ENCODE measurements at places on chromosomes 5 and 9.

DNA sequence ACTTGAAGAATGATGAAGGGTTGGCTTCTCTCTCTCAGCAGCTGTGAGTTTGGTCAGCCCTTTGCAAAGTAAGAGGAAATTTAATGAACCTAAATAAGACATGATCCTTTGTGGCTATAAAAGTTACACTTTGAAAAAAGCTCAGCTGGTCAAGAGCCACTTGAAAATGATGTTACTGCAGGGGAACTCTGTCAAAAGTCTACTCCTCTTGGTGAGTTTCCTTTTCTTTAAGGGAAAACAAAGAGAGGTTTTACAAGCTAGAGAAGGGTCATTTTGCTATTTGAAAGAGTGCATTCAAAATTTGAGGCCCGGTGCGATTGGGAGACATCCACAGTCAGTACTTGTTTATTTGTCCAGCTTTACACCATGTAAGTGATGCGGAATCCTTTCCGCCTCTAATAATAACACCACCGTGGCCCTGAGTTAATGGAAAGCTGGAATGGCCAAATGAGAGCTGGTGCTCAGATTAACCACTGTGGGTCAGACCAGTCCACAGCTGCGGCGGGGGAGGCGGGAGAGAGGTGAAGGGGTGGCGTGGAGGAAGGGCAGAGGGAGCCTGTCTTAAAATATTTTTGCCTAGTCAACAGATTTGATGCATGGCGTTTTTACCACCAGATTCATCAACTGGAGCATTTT, 404.0 kb downstream of the TLE4 start:
- DNase-seq: no peak

DNA sequence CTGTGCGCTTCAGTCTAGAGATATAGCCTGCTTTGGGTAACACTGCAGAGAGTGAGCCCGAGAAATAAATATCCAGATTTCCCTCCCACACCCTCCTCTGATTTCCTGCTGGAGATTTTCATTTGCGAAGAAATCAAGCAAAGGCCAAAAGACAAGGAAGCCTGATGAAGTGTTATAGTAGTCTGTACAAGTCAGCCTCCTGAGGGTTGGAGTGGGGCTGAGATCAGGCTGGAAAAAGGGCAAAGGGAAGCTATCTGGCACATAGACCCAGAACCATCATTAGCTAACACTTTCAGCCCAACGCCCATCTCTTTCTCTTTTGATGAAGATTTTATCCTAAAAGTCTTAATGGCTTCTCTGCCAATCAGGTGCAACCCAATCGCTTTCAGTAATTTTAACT, 154.6 kb upstream of the SLC44A1 start:
- no peak for DNase-seq

DNA sequence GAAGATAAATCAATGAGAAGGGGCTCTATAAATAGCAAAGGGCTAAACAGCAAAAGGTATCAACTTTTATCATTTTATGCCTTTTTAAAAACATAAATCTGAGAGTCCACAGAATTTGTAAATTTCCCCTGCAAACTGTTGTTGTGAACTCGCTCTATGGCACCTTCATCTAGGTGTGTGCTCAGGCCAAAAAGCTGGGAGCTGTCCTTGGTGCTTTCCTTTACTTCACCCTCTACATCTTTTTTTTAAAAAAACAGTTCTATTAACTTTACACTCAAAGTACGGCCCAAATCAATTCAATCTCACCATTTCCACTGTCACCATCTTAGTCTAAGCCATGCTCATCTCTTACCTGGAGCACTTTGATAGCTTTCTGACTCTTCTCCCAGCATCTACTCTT, 108.2 kb upstream of the GPR151 start:
- no peak for DNase-seq

GRCh38 chr5:121429761-121430160, 421.9 kb upstream of the FTMT start:
- no peak for DNase-seq

DNA sequence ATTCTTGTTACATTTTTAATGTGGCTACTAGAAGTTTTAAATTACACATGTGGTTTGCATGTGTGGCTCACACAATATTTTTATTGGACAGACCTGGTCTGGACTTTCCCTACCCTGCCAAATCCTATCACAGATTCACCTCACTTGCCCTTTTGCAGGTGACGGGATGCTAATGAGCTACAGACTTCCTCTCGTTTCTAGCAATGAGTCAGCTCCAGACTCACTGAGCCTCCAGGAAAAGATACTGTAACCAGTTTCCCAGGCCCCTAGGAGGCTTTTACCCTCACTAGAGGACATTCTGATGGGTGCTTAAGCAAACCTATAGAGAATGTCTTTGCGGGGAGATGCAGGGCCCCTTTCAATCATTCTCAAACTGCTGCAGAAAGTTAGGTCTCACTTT, 135.4 kb downstream of the WDR41 start:
- DNase-seq: no peak

GRCh38 chr9:100498592-100498991, 25.6 kb downstream of the TMEFF1 start:
- no peak for DNase-seq

DNA sequence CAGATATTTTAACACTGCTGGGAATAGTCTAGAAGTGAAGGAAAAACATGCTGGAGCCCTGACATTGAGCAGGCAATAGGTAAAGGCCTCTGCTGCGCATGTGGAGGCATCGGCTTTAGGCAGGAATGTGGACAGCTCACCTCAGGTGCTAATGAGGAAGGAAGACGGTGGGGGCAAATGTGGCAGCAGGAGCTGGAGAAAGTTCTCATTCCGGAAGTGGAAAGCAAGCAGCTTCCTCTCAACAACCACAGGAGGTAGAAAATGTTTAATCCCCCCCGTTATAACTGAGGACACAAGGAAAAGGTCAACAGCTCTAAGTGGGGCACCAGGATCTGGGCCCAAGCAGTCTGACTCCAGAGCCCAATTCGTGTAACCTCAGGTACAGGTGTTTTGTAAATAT, 7.6 kb upstream of the RPS14 start:
- DNase-seq: no peak

GRCh38 chr5:115321309-115321708, 24.9 kb upstream of the CCDC112 start:
- no peak for DNase-seq

GRCh38 chr5:18220631-18221030, 586.4 kb downstream of the TAF11L14 start:
- no peak for DNase-seq

GRCh38 chr5:77186652-77187370, 23.7 kb upstream of the PDE8B start:
- no peak for DNase-seq

GRCh38 chr5:143229896-143230675, 173.4 kb downstream of the NR3C1 start:
- DNase-seq: peak; percentile 73

- no peak for DNase-seq
Observed at GRCh38 chr5:107455111-107455544, 215.6 kb downstream of the EFNA5 start.

DNA sequence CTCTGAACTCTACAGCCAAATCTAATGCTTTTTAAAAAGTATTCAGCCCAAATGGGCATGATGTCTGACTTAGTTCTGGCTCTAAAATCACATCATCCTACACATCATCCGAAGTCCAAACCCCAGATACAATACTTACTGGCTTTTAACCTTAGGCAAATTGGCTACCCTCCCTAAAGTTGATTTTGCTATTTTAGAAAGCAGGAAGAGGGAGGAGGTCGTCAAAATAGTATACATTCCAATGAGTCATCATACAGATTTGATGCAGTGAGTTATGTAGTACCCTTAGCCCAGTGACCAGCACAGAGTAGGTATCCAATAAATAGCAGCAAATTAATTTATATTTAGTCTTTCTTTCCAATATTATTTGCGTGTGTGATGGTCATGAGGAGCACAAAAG, 582.0 kb upstream of the TUSC1 start:
- DNase-seq: no peak

GRCh38 chr5:81506900-81507588, 113.1 kb upstream of the ACOT12 start:
- DNase-seq: no peak

- no peak for DNase-seq
Observed at GRCh38 chr9:17970277-17970676, 391.4 kb downstream of the SH3GL2 start.

DNA sequence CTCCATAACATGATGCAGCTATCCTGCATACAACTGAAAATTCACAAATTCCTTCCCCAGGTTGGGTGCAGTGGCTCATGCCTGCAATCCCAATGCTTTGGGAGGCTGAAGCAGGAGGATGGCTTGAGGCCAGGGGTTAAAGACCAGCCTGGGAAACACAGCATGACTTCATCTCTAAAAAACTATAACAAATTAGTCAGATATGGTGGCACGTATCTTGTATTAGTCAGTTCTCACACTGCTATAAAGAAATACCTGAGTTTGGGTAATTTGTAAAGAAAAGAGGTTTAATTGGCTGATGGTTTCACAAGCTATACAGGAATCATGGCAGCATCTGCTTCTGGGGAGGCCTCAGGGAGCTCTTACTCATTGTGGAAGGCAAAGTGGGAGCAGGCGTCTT, 56.4 kb upstream of the DAPK1 start:
- DNase-seq: no peak

DNA sequence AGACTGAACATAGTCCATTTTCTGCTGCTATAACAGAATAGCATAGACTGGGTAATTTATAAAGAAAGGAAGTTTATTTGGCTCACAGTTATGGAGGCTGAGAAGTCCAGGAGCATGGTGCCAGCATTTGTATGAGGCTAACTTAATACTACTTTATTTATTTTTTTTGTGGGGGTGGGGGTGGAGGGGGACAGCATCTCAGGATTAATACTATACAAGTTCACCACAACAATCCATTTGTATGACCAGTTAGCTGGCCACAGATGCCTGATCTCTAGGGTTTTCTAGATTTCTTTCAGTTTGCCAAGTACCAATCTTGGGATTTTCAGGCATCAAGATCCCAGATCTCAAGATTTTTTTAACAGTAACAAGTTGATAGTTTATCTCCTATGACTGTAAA, 20.3 kb downstream of the ANGPTL2 start:
- DNase-seq: no peak

DNA sequence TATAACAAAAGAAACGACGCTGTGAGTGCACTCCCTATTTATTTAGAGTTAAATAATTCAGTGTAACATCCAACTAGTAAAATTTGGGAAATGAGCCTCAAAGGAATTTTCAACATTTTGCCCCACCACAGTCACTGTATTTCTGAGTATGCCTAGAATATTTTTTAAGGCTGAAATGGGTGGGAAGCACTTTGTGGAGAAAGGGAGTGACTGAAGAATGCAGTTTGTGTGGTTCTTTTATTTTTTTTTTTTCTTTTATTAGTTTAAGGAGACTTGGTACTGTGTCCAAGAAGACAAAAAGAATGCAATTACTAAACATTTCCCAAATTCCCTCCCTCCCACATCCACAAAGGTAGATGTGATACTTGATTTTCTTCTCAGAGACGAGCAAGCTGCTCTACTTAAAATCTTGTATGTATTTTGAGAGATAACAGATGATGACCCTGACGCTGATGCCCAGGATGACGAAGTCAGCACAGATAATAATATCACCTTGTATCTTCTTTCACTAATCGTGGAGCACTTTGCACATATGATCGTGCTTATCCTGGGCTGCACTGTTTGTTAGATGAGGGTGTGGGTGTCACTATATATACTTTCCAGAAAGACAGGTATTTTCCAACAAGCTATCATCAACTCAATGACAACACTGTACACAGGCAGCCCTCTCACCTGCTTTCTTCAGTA, 586.3 kb downstream of the RAB3C start:
- no peak for DNase-seq

DNA sequence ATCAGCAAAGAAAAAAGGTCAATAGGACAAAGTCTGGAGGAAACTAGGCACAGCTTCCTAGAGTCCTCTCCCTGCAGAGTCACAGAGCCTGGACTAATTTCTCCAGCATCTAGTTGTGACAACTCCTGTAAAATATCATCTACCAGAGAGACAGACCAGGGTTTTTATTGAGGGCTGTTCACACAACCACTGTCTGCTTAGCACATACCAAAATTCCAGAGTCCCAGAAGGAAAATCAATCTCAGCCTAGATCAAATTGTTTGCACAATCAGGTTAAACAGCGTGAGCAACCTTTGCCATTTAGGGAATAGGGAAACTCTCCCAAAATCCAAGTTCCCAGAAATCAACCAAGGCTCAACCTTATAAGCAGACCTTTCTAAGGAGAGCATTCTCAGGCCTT, 190.3 kb downstream of the SYK start:
- no peak for DNase-seq

GRCh38 chr9:23596913-23597634, 229.0 kb downstream of the ELAVL2 start:
- no peak for DNase-seq

DNA sequence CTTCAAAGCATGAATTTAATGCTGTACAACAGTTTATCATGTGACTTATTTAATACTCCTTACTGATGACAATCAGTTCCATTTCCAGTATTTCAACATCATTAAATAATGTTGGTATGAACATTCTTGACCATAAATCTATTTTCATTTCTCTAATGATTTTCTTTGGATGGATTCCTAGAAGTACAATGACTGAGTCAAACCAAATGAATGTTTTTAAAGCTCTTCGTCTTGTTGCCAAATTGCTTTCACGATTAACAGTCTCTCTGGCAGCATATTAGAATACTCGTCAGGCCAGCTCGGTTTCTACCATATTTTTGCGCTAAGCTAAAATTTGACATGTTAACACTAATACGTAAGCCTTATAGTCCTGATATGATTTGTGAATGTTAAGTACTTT, 197.0 kb downstream of the TRPM3 start:
- no peak for DNase-seq

- no peak for DNase-seq
Observed at GRCh38 chr9:17739022-17739421, 160.2 kb downstream of the SH3GL2 start.

- DNase-seq: no peak
Observed at GRCh38 chr5:73296772-73297171, 123.8 kb downstream of the TMEM174 start.

- no peak for DNase-seq
Observed at GRCh38 chr9:108479989-108480652, 375.7 kb downstream of the ACTL7B start.

DNA sequence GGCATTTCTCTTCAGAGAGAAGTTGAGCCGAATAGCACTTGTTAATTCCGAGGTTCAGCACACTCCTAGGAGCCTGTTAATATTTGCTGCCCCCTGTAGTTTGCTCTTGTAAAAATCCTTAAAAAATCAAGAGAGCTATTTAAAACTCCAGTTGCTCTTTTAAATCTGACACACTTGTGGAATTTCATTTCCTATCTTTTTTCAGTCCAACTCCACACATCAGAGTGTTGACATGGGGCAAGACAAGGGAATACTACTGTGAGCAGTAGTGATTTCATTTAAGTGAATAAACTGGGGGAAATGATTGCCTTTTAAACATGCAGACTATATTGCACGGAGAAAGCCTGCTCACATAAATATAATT, 1096.3 kb upstream of the DMAC1 start:
- DNase-seq: no peak

- no peak for DNase-seq
Observed at GRCh38 chr5:66906021-66906420, 290.6 kb downstream of the CD180 start.
